Mammary epithelial cell (primary cell): ENCODE measurements at places on chromosomes 16 and 17. TPM values are rescaled to one million over a fixed set of nuclear protein-coding genes. Genes with fewer than 3 reads are reported as not detected.

DNA sequence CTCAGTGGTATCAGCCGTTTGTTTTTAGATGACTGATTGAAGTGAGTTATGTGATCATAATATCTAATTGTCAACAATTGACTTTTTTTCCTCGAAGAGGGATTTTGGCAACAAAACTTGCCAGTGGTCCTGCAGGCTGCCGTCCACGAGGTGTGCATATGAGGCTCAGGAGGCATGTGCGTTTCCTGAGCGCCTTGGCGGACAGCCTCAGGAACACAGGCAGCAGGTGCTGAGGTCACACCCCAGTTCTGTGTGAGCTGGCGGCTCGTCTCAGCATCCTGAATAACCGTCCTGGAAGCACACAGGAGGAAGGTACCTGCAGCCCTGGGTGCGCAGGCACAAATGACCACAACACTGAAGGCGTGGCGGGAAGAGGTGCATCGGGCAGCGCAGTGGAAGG lies 11.7 kb downstream of the SPG7 start:
- no peak for DNase-seq

MCRIP1 gene
- total RNA-seq: 38.9 and 42.9 TPM in 2 replicates

DNA sequence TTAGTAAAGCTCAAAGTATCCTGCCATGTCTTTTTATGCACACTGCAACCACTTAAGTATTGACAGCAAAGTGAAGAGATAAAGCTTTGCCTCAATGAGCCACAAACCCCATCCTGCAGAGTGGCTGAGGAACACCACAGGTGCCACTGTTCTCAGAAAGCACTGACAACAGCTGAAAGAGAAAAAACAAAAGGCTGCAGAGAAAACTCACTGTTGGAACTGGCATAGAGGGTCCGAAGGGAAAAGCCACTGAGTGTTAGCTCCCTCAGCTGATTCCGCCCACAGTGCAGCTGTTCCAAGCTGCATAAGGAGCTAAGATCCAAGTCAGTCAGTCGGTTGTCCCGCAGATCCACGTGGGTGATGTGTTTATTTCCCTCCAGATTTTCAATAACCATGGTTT lies 48.3 kb downstream of the PHLPP2 start:
- no peak for DNase-seq

TP53TG3C gene
- total RNA-seq: 0.33 TPM

DNA sequence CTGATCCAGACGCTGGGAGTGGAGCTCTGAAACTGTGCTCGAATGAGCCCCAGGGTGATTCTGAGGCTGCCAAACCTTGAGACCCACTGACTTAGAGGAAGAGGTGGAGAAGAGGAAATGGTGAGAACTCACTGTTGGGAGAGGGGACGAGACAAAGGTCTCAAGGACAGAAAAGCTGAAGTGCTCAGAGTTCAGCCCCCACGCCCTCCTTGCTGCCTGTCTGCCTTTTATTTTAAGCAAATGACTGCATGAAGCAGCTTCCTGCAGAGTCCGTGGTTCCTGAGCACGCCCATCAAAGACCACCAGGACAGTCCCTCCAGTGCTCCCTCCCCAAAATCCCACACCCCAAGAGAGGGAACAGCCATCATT lies 20.4 kb downstream of the COTL1 start:
- DNase-seq: no peak

DNA sequence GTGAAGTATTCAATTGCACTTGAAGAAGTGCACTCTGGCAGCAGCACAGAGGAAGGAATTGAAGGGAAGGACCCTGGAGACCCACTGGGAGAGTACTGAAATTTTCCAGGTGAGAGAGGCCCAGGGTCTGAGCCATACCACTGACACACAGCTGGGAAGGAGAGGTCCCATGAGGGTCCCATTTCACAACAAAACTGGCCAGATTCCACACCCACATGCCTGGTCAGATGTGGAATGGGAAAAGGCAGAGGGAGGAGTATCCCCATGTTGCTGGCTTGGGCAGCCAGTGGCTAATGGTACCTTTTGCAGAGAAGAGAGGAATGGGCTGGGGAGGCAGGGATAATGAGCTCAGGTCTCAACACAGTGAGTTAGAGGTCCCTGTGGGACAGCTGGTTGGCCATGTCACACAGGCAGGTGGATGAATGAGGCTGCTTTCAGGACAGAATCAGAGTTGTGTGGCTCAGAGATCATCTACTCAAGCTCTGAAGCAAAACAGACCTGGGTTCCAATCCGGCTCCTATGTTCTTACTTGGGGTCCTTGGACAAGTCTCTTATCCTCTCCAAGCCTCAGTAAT lies 26.2 kb upstream of the NGFR start:
- no peak for DNase-seq

DNA sequence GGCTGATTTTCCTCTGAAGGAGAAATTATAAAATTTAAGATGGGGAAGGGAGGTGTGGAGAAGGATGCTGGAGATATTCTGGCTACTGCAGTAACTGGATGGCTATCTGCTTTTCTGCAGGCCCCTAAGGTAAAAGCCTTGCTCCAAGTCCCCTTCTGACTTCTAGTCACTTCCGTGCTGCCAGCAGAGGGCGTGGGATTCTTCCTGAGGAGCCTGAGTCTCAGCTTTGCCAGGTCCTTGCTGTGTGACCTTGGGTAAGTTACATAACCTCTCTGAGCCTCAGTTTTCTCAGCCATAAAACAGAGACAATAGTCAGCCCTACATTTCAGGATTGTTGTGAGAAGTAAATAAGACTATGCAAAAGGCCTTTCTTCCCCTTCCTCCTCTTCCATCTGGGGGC lies 24.3 kb upstream of the TMEM220 start:
- no peak for DNase-seq

- DNase-seq: no peak
Observed at GRCh38 chr16:19710991-19711545, 7.0 kb downstream of the KNOP1 start.

ZDHHC1 gene
- 5.3 and 7.8 TPM in 2 replicates for total RNA-seq

GRCh38 chr17:81271226-81271625 lies 23.9 kb downstream of the SLC38A10 start:
- no peak for DNase-seq

SOST gene
- total RNA-seq: not detected
